ENCODE measurements at places on chromosomes 3 and 15. TPM values are rescaled to one million over a fixed set of nuclear protein-coding genes. Genes with fewer than 3 reads are reported as not detected.

- no peak for DNase-seq
Observed at GRCh38 chr3:112032098-112032731, 2.3 kb upstream of the TMPRSS7 start.

GRCh38 chr15:74535388-74536084, 5.5 kb upstream of the ARID3B start:
- DNase-seq, result no peak

DNA sequence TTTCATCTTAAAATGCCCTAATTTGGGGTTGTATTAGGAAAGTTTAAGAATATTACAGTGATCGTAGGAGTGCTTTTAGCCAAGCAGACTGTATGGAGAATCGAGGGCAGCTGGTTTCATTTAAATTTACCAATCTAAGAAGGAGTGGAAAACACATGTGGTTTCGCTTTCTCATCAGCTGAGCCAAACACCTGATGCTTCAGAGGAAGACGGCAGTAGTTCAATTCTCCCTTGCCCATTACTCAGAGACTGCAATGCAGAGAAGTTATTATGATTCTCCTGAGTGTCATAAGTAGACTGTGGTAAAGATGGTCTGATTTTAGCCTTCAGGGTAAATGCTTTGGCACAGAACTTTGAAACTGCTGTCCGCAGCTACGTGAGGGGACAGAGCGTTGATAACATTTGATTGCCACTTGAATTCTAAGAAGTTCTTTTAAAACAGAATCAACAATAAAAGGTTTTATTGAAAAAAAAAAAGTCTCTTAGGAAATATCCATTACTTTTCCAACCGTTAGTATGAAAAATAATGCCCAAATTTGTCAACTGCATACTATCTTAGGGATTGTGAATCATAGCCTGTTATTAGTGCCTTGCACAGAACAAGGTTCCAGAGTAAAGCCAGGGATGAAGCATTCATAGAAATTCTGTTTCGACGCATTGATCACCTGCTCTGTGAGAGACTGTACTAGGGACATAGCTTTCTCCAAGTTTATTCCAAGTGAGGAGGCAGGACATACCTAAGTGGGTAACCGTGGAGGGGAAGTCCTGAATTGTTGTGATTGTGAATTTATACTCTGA, 25.6 kb downstream of the LYSMD4 start:
- DNase-seq, result no peak

Gene SLC24A5
- polyA plus RNA-seq, result not detected

- no peak for DNase-seq
Observed at GRCh38 chr3:131388490-131388799, 6.9 kb downstream of the NUDT16 start.

Gene HCLS1
- polyA plus RNA-seq, result 7.2 TPM

DNA sequence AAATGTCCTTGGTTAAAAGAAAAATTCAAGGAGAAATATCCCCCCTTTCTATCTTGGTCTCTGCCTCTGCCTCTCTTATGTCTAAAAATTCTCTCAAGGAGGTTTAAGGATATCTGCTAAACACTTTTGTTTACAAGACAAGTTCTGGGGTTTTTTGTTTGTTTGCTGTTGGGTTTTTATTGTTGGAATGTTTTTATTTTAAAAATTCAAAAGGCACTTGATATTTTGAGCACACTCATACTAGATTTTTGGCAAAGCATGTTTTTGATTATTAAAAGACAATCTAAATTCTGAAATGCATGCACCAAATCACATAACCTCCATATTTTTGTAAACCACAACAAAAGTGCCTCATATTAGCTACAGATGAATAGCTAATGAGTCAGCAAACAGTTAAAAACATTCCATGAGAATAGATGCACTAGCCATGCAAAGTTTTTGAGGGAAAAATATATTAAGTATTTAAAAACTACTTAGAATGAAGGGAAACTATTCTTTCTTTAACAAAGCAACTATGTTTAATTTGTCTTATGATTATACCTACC, 84.6 kb downstream of the ZBTB20 start:
- DNase-seq, result no peak

DNA sequence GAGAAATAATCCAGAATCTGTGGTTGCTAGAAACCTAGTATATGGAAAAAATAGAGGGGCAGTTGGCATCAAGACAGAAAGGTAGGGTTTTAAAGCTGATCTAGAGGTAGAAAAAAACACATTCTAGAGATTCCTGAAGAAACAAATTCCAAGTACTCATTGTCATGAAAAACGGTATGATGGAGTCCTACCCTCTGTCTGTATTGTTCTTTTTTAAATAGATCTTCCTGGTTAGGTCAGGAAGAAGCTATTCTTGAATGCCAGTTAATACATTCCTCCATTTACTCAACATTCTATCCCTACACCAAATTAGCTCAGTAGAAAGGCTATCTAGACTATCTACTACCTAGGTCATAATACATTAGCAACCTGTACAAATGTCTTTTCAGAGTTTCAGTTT, 364.7 kb downstream of the FHIT start:
- DNase-seq, result no peak

Gene LRRC49
- polyA plus RNA-seq, result 20.6 TPM

Gene SKOR1
- 0.33 TPM for polyA plus RNA-seq

GRCh38 chr3:178127221-178127620, 409.0 kb upstream of the KCNMB2 start:
- no peak for DNase-seq

GRCh38 chr3:45978006-45978761, 17.4 kb downstream of the FYCO1 start:
- peak; percentile 46 for DNase-seq

Gene SYNPR
- polyA plus RNA-seq, result 0.25 TPM

Gene USP19
- polyA plus RNA-seq, result 52.9 TPM

GRCh38 chr3:34106879-34107278, 308.4 kb downstream of the PDCD6IP start:
- no peak for DNase-seq

DNA sequence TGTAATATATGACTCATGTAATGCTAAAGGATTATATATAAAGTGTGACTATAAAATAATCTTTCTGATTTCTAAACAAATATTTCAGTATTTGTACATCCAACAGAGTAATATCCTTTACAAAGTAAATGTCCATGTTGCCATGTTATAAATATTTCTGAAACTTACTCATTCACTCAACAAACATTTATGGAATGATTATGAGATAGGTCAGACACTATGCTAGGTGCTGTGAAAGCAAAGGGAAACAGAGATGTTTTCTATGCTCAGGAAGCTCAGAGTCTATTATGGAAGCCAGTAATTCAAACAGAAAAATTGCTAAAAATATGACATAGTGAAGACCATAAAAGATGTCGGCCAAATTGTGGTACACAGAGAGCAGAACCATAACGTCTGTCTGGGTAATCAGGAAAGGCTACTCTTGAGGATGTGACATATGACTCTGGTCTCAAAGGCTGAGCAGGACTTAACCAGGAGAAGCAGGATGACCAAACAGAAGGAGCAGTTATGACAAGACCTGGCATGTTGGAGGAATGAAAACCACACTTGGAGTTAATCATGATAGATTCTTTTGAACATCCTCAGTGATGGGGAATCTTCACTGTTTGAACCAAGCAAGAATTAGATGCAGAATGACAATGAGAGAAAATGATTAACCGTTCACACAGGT, 39.0 kb upstream of the MYO5C start:
- DNase-seq, result no peak

DNA sequence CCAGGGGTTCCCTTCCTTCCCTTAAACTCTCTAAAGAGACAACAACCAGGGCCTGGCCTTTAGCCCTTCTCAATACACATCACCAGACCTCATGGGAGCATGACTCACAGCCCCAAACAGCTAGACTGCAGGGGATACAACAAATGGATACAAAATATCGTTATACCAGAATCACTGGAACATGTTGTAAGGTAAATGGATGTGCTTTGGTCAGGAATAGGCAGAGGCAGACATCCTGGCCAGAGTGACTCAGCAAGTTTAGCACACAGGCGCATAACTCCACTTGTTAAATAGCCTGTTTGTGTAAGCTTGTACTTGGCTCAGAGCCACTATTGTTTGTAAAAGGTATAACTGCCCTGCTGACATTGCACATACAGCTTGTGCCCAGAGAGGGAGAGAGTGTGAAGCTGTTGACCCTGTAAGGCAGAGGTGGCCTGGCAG, 18.3 kb downstream of the TMED3 start:
- no peak for DNase-seq

DNA sequence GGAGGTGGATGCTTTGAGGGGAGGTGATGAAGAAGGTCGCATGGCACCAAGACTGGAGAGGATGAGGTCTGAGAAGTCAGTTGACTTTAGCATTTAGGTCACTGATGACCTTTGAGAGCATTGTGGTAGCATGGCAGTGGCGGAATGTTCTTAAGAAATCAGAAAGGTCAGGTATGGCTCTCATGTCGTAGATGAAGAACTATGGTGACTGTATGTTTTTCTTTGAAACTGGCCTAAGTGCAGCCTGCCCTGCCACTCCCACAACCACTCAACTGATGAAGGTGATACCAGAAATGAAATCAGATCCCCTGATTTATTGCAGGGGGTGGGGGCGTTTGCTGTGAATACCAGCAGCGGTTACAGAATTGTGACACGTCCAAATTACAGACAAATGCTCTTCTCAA, 102.6 kb downstream of the ITPR1 start:
- no peak for DNase-seq

- peak; percentile 44 for DNase-seq
Observed at GRCh38 chr15:63514531-63514943, 10.1 kb downstream of the USP3 start.

Gene ATP10A
- 0.80 TPM for polyA plus RNA-seq

Gene GRIP2
- 1.7 TPM for polyA plus RNA-seq

Gene GPR160
- 12.4 TPM for polyA plus RNA-seq

- no peak for DNase-seq
Observed at GRCh38 chr15:65033659-65034269, 4.3 kb upstream of the MTFMT start.

DNA sequence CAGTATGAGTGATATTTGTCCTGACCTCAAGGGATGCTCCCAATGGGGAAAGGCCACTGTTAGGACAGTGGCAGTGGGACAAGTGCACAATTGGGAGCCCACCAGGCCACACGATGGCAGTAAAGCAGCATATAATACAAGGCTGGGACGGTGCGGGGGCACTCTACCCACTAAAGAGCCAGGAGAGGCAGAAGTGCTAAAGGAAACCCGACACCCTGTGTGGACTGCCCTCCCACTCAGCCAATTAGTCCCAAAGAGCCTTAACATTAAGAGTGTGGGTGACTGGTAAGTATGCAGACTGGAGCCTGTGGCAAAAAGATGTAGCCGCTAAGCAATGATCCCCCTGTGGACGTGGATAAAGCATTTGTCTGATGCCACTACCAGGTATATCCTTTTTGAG, 8.2 kb upstream of the ZNF589 start:
- DNase-seq, result peak; percentile 40

Gene ATP8B4
- 2.1 TPM for polyA plus RNA-seq

- no peak for DNase-seq
Observed at GRCh38 chr3:181868576-181869082, 156.9 kb downstream of the SOX2 start.

- DNase-seq, result no peak
Observed at GRCh38 chr3:67335813-67336212, 318.6 kb downstream of the SUCLG2 start.

DNA sequence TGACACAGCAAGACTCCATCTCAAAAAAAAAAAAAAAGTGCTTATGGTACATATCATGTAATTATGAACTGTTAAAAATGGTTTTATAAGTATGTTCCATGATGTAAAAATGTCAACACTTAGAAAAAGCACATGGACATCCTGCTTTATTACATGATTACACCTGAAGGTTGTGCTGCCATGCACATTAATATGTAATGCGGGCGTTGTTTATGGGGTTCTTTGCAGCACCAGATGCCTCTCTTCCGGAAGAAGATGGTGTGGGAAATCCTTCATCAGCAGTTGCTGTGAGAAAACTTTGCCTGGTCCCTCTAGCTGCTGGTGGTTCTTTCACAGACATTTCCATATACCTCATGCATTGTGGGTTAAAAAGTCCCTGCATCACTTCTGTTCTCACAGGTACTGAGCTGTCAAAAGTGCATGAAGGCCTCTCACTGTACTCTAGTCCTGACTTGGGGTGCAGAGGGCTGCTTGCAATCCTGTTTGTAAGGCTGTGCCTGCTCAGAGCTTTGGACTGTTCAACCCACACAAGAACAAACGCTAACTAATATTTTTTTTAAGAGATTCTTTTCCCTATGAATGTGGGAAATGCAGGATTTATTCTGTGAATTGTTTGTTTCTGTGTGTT, 43.6 kb downstream of the SENP2 start:
- no peak for DNase-seq

- DNase-seq, result no peak
Observed at GRCh38 chr15:67472957-67473356, 48.0 kb upstream of the C15orf61 start.

DNA sequence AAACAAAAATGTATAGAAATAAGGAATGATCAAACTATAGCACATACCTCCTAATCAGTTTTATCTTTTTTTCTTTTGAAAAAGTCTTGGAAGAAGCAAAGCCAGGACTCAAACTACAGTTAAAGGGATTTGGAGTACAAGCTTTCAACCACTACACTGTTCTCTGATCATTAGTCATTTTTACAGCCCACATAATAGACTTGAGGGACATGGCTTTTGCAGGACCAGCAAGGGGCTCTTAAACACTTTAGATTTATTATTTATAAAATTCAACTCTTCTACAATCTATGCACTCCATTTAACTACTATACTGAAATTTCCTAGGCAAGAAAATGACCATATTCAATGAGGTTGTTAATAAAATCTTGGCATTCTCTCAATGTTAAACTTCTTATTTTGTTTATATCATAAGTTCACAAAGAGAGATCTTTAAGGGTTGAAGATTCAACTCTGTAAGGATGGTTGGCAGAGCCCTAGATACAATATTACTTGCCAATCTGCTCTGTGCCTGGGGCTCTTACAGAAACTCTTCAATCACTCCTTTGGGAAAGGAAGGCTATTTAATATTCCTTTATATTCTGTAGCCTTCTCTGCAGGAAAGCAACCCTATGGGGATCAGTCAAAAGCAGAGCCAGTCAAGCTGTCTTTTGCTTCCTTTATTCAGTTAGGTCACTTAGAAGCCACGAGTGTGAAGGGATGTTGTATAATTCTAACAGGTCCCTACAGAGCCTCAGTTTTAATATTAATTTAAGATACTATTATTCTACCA, 557.7 kb upstream of the SGO1 start:
- DNase-seq, result no peak

GRCh38 chr3:198080521-198081384, 120.7 kb downstream of the LMLN start:
- DNase-seq, result peak; percentile 63

Gene CGGBP1
- 148 TPM for polyA plus RNA-seq

DNA sequence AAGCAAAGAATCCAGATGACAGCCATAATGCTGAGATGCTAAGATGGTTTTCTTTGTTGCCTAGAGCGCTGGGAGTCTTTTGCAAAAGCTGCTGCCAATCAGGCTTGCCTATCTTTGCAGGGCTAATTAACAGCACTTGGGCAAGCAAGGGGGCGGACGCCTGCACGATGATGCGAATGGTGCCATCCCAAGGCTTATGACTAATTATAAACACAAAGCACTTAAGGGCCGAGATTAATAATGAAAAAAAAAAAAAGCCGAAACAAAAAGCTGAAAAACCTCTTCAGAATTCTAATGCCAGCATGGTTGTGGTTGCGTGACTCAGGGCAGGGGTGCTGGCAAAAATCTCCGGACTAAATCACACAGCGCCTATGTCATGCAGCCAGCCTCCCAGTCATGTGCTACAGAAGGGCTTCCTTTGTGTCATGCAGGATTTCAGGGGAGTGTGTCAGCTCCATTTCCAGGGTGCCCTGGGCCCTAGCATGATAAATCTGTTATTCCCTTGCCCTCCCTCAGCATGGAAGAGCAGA, 185.0 kb upstream of the ANKRD28 start:
- DNase-seq, result no peak
